ENCODE measurements at places on chromosomes 12 and 14.

GRCh38 chr12:53160673-53161072, 19.8 kb upstream of the ZNF740 start:
- no peak for DNase-seq

DNA sequence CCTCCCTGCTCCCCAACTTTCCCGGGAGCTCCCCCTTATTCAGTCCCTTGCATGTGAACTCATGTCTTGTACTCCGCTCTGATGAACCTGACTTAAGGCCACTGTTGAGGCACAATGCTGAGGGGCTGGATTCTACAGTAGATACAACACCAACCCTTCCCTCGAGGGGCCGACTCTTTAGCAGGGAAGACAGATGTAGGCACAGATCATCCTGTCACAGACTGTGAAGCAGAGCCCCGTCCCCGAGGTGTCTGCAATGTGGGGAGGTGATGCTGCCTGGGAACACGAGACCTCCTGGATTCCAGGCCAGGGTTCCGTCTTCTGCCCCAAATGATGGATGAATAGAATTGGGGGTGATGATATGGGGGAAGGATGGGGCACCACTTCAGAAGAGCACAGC, 175.1 kb downstream of the CHST11 start:
- no peak for DNase-seq

GRCh38 chr12:81558031-81558430, 201.1 kb downstream of the PPFIA2 start:
- DNase-seq = no peak

DNA sequence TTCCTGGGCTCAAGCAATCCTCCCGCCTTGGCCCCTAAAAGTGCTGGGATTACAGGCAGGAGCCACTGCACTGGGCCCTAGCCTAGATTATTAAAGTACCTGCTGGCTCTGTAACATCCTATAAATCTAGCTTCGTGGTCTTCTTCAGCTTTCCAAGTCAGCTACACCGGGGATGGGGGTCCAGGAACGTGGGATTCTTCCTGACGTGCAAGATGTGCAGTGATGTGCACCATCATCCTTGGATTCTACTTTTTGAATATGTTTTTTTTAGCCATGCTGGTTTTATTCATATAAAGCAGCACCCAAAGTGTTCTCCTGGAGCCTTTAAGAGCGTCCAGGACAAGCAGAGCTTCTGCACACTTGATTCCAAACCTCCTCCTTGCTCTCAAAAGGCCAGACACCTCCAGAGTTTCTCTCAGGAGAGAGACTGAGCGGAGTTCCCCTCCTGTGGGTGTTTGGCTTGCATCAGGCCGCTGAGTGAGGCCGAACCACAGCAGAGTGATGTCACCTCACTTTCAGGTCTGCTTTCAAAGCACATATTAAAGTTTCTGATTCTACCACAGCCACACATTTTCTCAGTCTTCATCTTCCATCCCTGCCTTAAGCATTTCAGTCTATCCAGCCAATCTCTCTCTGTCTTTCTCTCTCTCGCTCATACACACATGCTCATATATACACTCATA, 33.4 kb downstream of the VCPKMT start:
- DNase-seq = peak; percentile 86

DNA sequence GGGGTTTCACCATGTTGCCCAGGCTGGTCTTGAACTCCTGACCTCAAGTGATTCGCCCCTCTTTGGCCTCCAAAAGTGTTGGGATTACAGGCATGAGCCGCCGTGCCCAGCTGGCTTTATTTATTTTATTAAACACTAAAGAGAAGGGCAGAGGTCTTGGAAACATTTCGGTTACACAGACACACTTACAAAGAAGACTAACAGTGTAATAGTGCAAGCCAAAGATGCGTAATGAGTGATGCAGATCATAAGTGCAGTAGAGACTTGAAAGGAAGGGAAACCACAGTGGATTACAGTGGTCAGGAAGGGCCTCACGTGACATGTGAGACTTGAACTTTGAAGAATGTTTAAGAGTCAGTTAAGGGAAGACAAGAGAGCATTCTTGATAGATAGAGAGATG, 33.9 kb upstream of the CDK17 start:
- peak; percentile 38 for DNase-seq

DNA sequence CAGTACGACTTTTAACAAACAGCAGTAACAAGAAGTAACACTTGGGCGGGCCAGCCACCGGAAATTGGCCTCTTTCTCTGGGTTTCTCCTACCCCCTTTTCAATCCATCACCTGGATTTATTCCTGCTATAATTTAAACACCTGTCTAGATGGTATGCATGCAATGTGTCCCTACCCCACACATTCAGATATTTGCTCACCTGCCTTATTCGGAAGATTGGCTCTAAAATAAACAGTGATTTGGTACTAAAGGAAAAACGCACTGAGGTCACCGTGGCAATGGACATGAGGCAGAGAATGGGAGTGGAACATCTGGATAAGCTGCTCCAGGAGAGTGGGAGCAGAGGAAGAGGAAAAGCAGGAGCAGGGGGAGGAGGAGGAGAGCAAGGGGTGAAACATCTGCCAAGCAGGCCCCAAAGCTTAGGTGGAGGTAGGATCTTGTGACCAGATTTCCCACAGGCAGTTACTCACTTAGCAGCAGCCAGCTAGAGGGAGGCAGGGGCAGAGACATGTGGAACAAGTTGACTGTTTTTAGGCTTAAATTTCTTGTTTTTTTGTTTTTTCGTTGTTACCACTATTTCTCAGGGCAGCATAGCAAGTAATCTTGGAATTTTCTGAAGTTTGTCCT, 150.9 kb downstream of the TTLL5 start:
- no peak for DNase-seq

GRCh38 chr12:81950871-81951270, 191.7 kb upstream of the PPFIA2 start:
- DNase-seq = no peak

DNA sequence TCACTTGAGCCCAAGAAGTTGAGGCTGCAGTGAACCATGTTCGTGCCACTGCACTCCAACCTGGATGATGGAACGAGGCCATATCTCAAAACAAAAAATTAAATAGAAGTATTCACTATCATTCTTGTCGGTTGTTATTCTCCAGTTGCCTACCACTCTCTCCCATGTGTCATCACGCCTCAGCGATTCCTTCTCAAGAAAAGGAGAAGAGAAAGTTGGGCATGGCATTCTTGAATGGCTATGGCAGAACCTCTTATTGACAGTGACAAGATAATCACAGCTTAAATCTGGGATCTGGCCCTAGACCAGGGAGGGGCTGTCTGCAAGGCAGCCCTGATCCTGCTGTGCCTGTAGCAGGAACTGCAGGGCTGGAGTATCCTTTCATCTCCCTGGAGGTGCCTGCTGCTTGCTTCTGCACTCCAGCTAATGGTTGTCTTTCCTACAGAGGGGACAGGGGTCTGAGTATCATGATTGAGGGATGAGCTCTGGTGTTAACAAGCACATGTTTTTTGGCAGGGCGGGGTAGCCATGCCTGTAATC, 12.8 kb upstream of the MLEC start:
- DNase-seq = no peak

- no peak for DNase-seq
These were observed 58.3 kb upstream of the LTA4H start for GRCh38 chr12:96093543-96094196.

- DNase-seq = no peak
These were observed 56.0 kb downstream of the MSRB3 start for GRCh38 chr12:65334521-65334920.

DNA sequence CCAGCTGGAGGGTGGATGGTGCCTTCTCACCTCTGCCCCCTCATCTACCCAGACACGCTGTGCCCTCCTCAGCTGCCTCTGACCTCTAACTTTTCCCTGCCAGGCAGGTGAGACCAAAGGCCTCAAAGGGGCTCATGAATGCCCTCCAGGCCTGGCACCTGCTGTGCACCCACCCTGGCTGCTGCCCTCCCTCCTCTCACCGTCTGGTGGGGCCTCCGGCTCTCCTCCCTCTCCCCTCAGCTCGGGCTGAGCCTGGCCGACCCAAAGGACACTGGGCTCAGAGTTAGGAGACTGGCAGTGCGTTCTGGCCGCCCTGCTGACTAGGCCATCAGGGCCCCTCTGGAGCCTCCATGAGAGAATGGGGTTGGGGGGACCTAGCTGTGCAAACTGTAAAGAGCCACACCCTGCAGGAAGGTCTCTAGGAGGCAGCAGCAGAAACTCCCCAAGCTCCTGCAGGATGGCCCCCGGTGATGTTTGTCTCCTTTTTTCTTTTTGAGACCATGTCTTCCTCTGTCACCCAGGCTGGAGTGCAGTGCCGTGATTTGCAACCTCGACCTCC, 40.3 kb upstream of the PPP1R13B start:
- no peak for DNase-seq

DNA sequence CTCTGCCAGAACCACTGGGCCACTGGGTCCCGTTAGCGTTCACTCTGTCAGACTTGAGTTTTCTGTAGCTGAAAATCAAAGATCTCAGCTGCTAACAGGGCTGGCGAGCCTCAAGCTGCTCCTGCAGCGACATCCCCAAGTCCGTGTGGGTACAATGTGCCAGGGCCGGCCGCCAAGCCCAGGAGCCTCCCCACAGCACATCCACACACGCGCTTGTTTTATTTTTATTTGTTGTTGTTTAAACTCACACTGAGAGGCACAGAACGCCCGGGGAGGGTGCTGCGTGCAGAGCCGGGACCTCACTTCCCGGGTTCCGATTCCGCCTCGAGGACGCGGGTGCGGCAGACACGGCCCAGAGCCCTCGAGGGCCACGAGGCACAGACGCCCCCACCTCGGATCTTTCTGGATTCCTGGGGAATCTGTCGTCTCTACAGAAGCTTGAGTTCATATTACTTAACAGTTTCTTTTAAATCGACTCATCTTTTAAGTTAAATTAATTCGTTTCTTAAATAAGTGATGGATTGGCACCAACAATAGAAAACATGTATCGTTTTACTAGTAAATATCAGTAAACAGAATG, 9.3 kb downstream of the GALNT9 start:
- no peak for DNase-seq

DNA sequence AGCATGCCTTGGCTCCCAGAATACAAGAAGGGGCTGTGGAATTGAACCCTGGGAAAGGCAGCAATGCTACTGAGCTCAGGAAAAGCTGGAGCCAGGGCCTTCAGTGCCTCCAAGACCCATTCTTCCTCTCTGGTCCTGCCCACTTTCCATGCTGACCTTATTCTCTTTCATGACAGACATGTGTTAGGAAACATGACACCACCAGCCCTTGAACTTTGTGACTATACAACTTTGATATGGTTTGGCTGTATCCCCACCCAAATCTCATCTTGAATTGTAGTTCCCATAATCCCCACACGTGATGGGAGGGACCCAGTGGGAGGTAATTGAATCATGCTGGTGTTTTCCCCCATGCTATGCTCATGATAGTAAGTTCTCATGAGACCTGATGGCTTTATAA, 408.2 kb downstream of the DPF3 start:
- no peak for DNase-seq

GRCh38 chr14:100370003-100370402, 46.9 kb downstream of the SLC25A47 start:
- DNase-seq = no peak

DNA sequence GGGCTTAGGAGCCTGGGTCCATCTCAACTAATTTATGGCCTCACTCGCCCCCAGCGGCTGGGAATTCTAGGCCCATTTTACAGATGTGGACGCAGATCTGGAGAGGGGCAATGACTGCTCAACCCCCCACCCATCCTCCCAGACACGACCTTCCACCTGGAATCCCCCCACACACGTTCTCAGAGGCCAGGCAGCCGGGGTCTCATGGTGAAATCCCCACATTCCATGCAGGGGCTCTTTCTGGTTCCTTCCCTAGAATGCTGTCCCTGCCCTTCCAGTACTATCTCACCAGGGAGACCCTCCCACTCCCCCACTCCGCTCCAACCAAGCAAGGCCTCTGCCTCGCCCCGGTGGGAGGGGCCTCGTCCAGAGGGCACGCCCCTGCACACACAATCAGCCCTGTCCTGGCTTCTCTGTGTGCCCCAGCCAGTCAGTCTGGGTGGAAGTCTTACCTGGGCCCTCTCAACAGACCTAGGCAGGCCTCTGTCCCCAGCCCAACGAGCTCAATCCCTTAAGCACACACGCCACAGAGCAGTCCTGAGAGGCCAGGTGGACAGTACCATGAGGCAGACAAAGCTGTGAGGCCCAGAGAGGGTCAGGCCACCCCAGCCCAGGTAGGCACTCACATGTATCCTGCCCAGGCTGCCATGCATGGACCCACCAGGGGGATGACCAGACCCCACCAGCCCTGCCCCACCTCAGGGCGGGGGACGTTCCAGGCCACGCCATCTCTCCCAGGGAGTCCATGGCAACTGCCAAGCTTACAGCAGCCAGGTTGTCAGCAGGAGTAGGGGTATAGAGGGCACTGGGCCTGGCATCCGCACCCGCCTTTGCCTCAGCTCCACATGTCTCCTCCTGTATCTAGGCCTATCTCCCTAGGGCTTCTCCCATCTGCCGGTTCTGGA, 1.3 kb upstream of the ANKRD9 start:
- peak; percentile 51 for DNase-seq

DNA sequence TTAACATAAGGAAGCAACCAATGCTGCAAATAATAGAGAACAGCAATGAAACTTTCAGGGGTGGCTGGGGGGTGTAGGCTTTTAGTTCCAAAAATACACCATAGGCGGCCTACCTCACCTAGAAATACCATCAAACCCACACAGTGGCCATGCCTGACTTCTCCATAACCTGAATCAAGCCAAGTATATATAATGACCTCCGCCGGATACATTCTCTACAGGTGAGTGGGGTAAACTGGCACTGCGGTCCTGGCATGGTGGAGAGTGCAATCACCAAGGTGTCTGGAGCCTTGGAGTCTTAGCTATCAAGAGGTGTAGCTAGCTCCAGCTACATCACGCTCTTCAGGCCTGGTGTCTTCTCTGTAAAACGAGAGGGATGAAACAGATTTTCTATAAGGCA, 1.2 kb downstream of the ZBTB25 start:
- no peak for DNase-seq

- DNase-seq = no peak
These were observed 200.2 kb upstream of the NUDT4 start for GRCh38 chr12:93177208-93178153.

GRCh38 chr12:58081488-58081887, 140.1 kb downstream of the ATP23 start:
- no peak for DNase-seq

DNA sequence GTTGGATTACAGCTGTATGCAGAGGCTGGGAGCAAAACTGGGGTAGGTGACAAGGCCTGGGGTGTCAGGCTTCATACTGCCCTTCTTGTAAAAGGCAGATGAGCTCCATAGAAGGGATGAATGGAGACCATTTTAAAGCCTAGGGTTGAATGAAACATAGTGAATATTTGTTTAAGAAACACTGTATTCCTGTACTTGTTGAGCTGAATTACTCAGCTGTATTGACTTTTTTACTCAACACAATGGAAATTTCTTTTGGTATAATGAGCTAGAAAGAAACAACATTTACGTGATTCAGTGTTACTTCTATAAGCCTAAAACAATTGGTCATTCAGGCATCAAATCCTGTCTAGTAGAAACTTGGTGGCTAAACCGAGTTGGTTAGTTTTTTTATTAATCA, 14.1 kb downstream of the ATP6V0A2 start:
- DNase-seq = no peak

DNA sequence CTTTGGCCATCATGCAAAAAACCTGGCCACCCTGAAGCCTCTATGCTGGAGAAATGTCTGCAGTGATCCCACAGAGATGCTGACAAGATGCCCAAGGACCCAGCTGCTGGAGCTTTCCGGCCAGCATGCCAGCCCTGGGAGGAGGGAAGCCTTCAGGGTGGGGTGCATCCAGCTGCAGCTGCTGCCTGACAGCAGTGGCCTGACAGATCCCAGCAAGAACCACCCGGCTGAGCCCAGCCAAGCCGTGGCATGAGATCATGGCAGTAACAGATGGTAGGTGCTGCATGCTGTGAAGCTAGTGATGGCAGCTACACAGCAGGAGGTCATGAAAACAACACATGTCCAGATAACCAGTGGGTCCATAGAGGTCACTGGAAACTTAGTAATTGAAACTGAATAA, 13.8 kb downstream of the CLBA1 start:
- DNase-seq = no peak

GRCh38 chr14:69346710-69347109, 51.4 kb downstream of the ERH start:
- peak; percentile 38 for DNase-seq
